ENCODE measurements at places on chromosomes 6 and 20.

DNA sequence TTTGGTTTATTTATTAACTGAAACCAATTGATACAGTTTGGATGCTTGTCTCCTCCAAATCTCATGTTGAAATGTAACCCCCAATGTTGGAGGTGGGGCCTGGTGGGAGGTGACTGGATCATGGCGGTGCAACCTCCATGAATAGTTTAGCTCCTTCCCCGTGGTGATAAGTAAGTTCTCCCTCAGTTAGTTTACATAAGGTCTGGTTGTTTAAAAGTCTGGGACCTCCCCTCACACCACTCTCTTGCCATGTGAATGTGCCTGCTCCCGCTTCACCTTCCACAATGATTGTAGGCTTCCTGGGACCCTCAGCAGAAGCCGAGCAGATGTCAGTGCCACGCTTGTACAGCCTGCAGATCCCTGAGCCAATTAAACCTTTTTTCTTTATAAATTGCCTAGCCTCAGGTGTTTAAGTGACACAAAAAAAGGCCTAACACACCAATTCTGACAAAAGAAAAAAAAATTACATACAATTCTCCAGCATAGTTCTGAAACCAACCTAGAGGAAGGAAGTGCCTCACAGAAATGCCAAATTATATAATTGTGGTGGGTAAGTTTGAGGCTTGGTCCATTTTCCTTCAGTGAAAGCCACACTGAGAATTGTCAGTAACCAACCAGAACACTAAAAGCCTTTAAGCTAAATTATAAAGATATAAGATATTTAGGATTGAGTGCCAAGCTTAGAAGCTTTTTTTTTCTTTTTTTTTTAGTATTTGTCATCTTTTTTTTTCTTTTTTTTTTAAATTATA is 15.0 kb downstream of the MAP7 start:
- no peak for DNase-seq

- no peak for DNase-seq
Measured at GRCh38 chr20:53636540-53637097, 43.0 kb upstream of the ZNF217 start.

GRCh38 chr6:159689001-159689400 is 4.0 kb downstream of the SOD2 start:
- no peak for DNase-seq

DNA sequence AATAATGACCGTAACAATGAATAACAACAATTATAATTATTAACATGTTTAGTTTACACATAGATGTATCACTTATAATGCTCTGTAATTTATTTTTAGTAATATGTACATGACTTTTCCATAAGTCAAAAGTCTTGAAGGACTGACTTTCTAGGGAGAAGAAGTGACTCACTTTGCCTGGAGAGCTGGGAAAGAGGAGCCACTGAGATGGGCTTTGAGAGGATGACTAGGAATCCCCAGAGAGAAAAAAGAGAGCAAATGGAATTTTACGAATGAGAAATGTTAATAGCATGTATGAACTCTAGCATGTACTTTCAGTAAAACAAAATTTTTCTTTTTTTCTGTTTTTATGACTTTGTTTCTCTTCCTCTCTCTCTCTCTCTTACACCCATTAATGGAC is 67.8 kb upstream of the RALY start:
- DNase-seq, result no peak

- no peak for DNase-seq
Measured at GRCh38 chr6:103047567-103047966, 1654.1 kb downstream of the GRIK2 start.

- no peak for DNase-seq
Measured at GRCh38 chr6:41049521-41049920, 3.5 kb upstream of the APOBEC2 start.

GRCh38 chr6:43229803-43230620 is 731 bp upstream of the DNPH1 start:
- no peak for DNase-seq

- no peak for DNase-seq
Measured at GRCh38 chr6:36327226-36327918, 9.3 kb downstream of the BNIP5 start.

- no peak for DNase-seq
Measured at GRCh38 chr6:25485821-25486534, 166.0 kb upstream of the SCGN start.

GRCh38 chr20:38935285-38935684 is 9.1 kb downstream of the FAM83D start:
- DNase-seq, result no peak

DNA sequence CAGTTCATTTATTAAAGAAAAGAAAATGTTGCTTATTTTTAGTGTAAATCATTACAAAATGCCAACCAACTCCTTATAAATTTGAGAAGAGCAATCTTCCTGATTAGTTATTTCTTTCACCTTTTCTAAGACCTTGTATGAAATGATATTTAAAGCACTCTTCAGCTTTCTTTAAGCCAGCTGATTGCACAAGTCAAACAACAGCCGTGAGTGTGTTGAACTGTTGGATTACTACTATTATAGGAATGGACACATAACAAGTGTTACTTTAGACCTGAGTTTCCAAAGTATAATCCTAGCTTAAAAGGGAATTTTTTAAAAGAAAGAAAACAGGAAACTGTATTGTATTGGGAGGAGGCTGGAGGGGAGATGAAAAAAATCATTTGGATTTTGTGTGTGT is 26.8 kb upstream of the GLP1R start:
- DNase-seq, result no peak

DNA sequence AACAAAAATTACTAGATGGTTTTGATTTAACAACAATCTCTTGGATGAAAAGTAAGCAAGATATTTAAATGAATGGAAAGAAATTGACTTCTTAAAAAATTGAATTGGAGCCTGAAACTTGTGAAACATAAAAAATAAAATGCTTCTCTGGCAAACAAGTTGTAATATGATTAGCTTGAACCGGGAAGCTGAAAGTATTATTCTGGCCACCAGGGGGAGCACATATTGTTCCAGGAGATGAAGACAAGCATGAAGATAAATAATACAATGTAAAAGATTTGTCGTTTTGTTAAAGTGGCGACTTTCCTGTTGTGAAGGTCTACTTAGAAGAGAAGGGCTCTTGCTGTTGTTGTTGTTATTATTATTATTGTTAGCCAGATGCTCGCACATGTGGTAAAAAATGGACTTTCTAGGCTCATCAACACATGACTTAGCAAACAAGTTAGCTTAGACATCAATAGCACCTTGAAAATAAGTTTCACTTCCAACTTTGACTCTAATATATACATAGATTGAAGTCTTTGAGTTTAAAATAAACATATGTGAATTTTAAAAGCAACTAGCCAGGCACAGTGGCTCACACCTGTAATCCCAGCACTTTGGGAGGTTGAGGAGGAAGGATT is 14.2 kb downstream of the PAX1 start:
- no peak for DNase-seq

DNA sequence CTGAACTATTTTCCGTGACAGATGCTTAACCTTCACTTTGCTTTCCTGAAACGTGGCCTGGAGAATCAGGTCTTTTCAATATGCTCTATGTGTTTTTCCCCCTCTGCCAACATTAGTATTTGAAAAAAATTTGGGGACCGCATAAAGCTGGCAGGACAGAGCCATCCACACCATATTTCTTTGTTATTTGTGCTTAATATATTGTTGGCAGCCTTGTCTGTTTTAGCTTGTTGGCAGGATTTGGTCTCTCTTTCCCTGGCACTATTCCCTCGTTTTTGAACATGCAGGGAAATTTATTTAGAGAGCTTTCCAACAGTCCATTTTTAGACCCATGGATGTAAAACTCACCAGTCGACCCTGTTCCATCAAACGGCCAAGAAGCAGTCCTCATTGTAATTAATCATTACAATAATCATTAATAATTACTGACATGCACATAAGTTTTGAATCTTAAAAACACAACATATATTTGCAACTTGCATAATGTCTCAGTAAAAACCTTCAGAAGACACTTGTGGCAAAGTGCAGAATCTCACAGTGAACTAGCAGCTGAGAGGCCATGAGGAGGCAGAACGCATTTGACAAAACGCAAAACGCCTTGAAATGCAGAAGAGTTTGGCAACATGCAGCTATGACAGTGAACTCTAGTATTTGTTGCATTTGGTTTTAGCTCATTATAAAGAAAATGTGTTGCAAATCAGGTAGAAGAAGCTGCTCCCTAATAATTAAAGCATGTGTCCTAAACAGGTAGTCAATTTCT is 514.2 kb downstream of the C6orf118 start:
- no peak for DNase-seq

GRCh38 chr20:32091888-32092346 is 17.6 kb upstream of the TM9SF4 start:
- peak; percentile 57 for DNase-seq

- DNase-seq, result no peak
Measured at GRCh38 chr20:48704761-48705160, 123.0 kb downstream of the PREX1 start.

- DNase-seq, result no peak
Measured at GRCh38 chr20:22995923-22996322, 39.2 kb upstream of the SSTR4 start.

GRCh38 chr6:89048985-89049384 is 31.6 kb upstream of the PNRC1 start:
- no peak for DNase-seq

DNA sequence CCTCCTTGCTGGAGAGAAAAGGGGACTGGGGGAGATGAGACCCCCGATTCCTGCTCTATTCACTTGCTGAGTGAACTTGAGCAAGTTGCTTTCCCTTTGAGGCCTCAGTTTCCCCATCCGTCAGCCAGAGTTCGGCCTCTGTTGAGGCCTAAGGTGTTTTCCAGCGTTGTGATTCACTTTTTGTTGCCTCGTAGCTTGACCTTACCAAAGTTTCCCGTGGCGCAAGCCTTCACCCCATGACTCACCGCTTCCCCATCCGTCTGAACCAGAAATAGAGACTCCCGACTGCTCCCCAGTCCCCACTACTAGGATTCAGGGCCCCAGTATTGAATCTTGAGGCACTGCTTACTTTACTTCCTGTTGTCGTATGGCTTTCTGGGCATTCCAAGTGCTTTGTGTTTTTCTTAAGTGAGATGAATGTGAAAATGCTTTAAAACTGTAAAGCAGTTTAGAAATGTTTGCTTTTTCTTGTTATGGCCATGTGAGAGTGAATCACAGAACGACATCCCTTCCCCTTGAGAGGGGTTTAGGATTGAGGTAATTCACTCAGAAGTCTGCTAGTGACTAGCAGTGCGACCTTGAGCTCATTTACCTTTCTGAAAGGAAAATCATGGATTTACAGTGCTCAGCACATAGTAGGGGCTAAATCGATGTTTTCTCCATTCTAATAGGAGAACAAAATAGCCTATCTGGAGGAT is 1.2 kb downstream of the CHMP4B start:
- DNase-seq, result peak; percentile 26

- no peak for DNase-seq
Measured at GRCh38 chr20:47631078-47631477, 129.4 kb downstream of the NCOA3 start.

- DNase-seq, result no peak
Measured at GRCh38 chr6:154341336-154341735, 15.3 kb downstream of the IPCEF1 start.

- no peak for DNase-seq
Measured at GRCh38 chr6:15400572-15401004, 154.7 kb downstream of the JARID2 start.

- DNase-seq, result no peak
Measured at GRCh38 chr6:95596021-95596420, 18.7 kb downstream of the MANEA start.

DNA sequence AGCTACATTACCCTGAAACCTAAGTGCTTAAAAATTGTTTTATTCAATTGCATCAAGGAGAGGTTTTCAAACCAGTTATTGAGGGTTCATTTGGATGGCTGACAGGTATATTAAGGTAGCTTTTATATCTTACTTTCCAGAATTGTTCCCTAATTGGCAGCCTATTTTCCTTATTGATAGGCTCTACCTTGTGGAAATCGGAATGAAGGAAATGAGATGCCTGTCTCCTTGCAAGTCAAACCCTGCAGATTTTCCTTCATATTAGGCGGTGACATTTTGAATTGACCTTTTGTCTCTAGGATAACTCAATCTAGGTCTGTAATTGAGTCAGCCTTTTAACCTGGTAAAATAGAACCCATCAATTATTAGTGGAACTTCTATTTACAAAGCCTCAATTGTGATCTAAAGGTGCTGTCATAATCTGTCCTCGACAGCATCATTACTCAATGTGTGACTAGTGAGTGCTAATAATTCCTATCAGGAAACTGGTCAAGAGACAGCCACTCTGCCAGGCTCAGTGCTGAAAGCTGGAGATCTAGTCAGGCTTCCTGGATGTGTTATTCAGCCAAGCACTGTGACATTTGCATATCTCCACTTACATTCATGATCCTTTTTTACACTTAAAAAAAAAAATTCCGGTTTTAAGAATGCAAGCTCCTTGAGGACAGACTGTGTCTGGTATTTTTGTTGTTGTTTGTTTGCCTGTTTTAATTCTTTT is 20.1 kb downstream of the OPRM1 start:
- DNase-seq, result no peak

GRCh38 chr6:143146186-143146851 is 85.6 kb downstream of the AIG1 start:
- DNase-seq, result no peak

GRCh38 chr6:131387562-131388447 is 185.2 kb upstream of the ARG1 start:
- DNase-seq, result no peak

DNA sequence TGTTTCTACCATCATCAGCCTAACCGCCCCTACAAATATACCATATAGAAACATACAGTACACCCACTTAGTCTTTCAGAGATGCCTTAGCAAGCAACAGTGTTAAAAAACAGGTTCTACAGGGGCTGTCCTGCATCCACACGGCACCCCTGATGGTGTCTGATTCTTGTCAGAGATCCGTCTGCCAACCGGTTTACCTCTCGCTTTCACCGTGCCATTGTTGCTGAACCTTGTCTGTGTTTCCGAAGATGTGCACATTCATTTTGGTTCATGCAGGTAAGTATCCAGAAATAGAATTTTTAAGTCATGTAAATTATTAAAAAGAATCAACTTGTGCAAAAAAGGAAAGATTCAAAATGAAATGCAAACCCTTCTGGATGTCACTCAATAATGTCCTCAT is 52.9 kb downstream of the EPHA7 start:
- DNase-seq, result no peak

GRCh38 chr6:28115799-28116198 is 8.6 kb upstream of the ZSCAN16 start:
- no peak for DNase-seq

DNA sequence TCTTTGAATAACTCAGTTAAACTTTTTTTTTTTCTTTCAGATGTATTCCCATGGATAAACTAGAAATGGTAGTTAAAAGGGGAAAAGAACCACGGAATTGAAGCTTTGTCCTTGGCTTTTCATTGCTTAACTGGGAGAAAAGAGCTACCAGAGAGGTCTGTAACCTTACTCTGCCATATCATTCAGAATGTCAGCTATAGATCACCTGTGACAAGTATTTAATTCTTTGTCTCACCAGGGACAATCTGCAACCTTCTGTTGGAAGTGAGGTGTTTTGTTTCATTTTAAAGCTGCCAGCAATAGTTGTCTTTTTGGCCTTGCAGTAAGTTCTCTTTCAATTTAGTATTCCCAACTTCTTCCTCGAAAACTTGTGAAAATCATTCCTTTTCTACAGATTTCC is 618.4 kb downstream of the FRK start:
- no peak for DNase-seq

DNA sequence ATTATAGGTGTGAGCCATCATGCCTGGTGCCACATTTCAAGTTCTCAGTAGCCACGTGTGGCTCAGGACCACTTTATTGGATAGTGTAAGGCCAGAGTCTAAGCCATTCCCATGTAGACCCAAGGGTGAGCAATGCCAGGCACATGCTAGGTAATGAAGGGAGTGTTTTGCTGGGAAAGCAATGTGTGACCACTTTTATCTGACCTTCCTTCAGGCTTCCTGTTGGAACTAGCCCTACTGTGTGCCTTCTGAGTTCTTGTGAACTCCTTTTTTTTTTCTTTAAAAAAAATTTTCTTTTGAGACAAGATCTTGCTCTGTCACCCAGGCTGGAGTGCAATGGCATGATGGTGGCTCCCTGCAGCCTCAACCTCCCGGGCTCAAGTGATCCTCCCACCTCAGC is 33.3 kb downstream of the ZNF341 start:
- DNase-seq, result no peak

All from stimulated activated CD8-positive, alpha-beta memory T cell treated with anti-CD3 and anti-CD28 coated beads, Interleukin-7, amount 100 ng/mL, for 4 hours (primary cell).